ENCODE measurements at places on chromosomes 6 and 20.

DNA sequence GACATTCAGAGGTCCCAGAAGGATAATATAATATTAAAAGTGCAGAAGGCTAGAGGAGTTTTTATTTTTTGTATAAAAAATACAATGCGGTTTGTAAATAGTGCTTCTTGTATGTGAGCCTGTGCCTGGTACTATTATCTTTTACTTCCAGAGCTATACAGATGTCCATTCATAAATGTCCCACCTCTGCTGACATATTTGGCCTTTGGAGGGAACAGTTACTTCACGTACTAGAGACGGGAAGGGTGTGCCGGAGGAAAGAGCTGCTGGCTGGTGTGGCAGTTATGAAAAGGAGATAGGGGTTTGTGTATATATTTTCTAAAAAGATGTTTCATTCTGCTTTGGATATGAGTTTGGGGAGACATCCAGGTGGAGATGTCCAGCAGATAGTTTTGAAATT, 8.8 kb downstream of the CD109 start:
- no peak for DNase-seq

DNA sequence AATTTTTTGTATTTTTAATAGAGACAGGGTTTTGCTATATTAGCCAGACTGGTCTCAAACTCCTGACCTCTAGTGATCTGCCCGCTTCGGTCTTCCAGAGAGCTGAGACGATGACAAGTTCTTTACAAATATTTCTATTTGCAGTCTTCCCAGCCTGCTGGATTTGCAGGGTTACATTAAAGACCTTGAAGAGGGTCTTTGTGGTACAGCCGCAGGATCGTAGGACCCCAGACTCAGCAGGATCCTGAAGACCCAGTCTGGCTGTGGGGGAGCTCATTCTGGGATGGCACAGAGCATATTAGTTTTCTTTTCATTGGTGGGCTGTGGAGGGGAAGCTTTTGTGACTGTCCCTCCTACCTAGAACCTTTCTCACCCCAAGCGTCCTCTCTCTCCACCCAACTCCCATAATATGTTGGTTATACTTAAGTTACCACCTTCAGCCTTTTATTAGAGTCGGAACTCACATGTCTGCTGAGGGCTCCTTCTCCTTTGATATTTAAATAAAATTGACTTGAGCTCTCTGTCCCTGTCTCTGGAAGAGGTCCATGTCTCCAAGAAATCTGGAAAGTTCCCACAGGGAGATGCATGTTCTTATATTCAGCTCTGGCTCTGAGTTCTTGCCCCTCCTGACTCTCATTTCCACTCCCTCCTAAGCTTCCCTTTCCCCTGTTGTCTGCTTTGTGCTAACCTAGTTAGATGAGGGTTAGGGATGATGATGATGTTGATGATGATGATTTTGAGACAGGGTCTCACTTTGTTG, 72.0 kb downstream of the TIAM2 start:
- DNase-seq: no peak

DNA sequence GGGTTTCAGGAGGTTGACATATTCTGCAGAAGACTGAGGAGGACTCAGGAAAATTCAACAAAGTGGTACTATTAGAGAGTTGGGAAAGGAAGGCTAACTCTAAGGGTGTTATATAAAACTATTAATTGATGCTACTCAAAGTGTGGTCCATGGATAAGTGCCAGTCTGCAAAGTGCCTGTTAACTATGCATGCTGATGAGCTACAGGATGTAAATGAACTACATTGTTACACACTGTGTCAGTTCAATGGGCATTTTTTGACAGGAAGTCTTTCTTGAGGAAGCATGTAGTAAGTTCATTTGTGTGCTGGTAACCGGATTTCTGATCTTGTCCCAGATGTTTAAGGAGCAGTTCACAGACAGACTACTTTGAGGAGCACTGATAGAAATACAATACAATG, 75.6 kb downstream of the KLHL32 start:
- no peak for DNase-seq

- no peak for DNase-seq
These were observed 101.5 kb downstream of the RNF144B start for GRCh38 chr6:18488526-18489270.

GRCh38 chr6:5058254-5058653, 26.9 kb upstream of the PPP1R3G start:
- DNase-seq: no peak

GRCh38 chr6:5674141-5674540, 332.6 kb downstream of the NRN1 start:
- no peak for DNase-seq

- no peak for DNase-seq
These were observed 42.6 kb downstream of the RAB44 start for GRCh38 chr6:36739947-36740817.

GRCh38 chr6:14734416-14735340, 511.2 kb upstream of the JARID2 start:
- peak; percentile 99 for DNase-seq

DNA sequence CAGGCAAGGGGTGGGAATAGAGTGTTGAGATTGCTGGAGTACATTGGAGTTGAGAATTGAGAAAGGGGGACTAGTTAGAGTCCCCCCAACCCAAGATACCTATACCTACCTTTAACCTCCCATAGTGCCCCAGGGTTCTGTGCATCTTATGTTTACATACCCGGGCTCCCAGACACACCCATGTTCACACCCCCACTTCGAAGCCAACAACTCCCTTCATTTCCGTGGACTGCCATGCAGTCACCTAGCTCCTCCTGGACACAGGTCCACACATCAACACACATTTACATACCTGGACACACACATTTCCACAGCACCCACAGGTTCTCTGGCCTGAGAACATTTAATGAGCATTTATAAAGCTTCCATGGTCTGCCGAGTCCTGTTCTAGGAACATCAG, 5.1 kb downstream of the TMEM63B start:
- DNase-seq: no peak

GRCh38 chr6:91083211-91083610, 496.3 kb upstream of the MAP3K7 start:
- no peak for DNase-seq

DNA sequence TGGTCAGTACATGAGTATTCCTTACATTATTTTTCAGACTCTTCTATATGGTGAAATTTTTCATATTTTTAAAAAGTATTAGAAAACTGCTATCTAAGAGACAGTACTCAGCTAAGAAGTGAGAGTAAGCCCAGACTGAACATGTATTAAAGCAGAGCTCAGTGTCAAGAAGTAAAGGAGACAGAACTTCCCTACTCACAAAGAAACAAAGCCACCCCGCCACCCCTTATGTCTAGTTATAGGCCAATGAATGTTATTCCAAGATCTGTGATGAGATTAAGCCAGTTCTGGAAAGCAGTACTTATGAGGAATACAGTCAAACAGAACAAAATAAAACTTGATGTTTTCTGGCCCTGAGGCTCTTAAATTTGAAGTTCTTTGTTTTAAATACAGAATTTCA, 114.5 kb downstream of the RNGTT start:
- DNase-seq: no peak

DNA sequence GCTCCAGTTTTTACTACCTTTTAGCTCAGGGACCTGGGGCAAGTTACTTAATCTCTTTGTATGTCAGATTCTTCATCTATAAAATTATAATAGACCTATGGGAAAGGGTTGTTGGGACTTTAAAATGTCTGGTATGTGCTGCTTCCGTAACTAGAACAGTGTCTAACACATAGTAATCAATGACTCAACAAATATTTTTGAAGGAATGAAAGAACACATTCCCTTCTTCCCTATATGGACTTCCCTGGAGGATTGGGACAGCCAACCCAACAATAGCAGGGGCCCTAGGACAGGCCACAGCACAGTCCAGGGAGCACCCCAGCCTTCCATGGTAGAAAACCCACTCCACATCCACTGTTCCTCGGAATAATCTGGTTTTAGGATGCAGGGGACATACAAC, 50.7 kb upstream of the TPD52L1 start:
- DNase-seq: no peak

DNA sequence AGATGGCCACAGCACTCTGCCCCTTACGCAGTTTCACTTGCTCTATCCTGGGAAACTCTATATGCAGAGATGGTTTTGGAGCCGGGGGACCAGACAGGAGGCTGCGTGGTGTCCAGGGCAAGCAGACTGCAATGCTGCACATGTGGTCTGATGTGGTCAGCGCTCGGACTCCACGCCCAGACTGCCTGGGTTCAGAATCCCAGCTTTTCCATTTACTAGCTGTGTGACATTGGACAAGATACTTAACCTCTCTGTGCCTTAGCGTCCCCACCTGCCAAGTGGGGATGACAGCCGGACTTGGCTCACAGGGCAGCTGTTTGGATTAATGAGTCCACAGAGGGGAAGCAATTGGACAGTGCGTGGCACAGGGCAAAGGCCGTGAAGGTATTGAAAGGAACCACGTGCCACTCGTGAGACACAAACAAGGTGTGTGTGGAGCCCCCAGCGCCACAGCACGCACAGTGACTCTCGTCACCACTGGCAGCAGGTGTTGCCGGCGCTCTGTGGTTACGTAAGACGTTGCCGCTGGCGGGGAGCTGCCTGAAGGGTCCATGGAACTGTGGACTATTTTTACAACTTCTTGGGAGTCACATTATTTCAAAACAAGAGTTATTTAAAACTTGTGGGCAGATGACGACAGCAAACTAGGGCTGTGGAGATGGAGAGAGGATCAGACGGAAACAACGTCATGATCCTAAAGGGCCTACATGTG, 201.4 kb downstream of the PREX1 start:
- DNase-seq: peak; percentile 87

- DNase-seq: no peak
These were observed 1.1 kb upstream of the GRM1 start for GRCh38 chr6:146027586-146028251.

GRCh38 chr6:15776458-15776980, 113.7 kb upstream of the DTNBP1 start:
- DNase-seq: no peak

GRCh38 chr20:56380375-56380774, 11.6 kb downstream of the AURKA start:
- DNase-seq: peak; percentile 38

DNA sequence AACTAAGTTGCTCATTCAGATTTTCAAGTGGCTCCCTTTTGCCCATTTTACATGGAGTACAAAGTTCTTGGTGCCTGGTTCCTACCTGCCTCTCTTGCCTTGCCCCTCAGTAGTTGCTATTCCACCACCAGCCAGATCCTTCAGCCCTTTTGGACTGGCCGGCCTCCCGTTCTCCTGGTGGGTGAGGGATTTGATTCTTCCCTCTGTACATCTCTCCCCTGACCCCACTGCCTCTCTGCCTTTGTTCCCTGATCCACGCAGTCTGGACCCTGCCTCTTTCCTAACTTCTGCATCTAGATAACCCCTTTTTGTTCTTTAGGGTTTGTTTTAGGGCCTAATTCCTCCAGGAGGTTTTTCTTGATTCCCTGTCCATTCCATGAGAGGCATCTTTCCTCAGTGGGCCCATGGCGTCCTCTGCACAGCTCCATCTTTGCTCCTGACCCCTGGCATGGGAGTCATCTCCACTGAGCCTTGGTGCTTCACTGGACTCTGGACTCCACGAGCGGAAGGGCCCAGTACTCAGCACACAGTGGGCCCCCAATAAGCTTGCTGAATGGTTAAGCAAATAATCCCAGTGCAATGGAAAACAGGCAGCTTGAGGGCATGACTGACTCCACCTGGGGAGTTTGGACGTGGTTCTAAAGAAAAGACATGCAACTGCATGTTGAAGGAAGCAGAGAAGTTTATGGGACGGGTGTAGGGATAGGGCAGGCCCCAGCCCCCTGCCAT, 309.3 kb upstream of the SUPT3H start:
- DNase-seq: no peak

GRCh38 chr6:42746463-42747391, 824 bp upstream of the TBCC start:
- peak; percentile 86 for DNase-seq

DNA sequence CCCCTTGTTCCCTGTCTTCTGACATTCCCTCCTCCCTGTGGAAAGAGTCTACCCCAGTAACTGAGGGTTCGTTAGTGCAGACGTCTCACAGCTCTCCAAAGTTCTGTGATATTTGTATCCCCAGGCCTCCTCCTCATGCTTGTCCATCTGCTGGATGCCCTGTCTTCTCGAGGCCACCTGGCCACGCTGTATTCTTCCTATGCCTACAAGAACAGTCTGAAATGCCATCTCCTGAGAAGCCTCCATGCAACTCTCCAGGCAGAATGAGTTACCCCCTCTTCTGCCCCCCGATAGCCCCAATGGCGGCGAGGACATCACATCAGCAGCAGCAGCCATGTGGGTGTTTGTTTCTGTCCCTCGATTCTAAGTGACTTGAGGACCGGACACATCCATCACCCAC, 9.3 kb downstream of the ULBP2 start:
- no peak for DNase-seq

GRCh38 chr20:8664778-8665177, 404.1 kb upstream of the PLCB4 start:
- DNase-seq: no peak

DNA sequence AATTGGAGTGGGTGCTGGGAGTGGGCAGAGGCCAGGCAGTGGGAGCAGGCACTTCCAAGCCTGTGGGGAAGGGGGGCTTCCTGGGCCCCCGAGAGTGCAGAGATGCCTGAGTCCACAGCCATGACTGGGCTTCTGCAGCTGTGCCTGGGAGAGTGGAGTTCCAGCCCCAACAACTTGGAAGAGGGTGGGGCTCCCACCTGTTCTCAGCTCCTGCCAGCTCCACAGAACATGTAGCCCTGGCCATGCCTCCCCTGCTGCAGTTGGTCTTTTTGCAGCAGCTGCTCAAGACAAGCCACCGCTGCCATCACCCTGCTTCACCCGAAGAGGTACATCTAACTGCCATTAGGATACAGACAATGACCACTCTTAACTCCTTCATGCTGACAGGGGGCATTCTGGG, 1092.3 kb downstream of the KHDRBS2 start:
- no peak for DNase-seq

GRCh38 chr6:72811971-72812421, 190.1 kb downstream of the KCNQ5 start:
- DNase-seq: no peak

DNA sequence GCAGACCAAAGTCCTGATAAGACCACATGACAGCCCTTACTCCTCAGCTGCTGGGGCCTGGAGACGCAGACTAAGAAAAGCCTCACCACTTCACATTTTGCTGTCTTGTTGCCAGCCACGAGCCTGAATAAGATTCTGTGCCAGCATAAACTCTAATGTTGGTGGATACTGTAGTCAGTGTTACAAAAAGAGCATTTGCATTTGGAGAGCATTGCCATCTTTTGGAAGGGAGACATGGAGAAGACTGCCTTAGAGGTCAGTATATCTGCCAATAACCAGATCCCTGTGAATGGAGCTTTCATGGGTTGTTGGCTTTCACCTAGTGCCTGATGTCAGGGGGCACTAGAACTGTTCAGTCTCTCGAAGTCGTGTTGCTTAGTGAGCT, 315.2 kb downstream of the ZFAND3 start:
- DNase-seq: no peak

- DNase-seq: no peak
These were observed 39.5 kb upstream of the LAMP5 start for GRCh38 chr20:9474835-9475415.

GRCh38 chr20:34312544-34313217, 9.5 kb upstream of the AHCY start:
- peak; percentile 92 for DNase-seq

DNA sequence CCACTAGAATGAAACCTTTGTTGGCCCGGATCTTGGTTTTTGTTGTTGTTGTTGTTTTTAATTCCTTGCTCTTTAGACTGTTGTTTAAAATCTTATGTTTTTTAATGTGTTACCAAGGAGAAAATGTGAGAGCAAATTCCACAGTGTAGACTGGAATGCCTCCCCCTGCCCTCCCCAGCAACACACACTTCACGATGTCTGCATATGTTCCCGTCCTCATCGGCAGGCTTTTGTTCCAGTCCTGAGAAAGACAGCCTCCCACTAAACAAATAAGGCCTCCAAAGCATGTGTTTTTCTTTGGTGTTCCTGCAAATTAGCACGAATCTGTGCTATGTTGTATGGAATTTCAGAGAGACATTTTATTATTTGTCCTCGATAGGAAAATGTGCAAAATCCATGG, 263.3 kb upstream of the QKI start:
- no peak for DNase-seq
